MV-4-11 (cell line): ENCODE measurements at places on chromosomes 2 and 18.

DNA sequence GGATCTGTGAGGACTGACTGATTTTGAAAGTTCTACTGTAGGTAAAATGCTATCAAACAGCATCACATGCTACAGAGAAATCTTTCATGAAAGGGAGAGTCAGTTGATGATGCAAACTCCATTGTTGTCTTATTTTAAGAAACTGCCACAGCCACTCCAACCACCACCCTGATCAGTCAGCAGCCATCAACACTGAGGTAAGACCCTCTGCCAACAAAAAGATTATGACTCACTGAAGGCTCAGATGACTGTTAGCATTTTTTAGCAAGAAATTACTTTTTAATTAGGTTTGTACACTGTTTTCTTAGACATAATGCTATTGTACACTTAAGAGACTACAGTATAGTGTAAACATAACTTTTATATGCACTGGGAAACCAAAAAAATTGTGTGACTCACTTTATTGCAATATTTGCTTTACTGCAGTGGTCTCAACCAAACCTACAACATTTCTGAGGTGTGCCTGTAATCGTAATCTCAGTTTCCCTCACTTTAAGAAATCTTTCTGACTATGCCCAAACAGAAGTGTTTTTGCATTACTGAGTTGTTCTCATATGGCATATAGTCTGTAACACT is 42.8 kb downstream of the METTL8 start:
- DNase-seq = peak; percentile 45

DNA sequence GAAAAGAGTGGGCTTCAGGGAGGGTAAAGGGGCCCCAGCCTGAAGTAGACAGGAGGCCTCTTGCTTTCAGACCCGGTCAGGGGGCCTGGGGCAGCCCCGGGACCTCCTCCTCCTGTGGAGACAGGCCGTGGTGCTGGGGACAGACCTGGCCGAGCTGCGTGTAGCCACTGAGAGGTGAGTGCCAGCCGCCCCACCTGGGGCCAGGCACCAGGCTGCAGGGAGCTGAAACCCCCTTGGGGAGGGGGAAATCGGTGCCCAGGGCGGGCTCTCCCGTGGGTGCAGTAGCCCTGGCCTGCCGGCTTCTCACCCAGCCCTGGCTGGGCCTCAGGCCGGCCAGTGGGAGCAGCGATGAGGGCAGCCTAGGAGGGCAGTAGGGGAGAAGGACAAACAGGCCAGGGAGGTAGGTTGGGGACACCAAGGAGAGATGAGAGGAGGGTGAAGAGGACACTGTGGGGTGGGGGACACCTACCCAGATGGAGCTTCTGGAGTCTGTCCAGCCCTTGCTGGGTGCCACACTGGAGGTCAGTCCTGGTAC is 24.0 kb downstream of the CROCC2 start:
- no peak for DNase-seq

- DNase-seq = no peak
Measured at GRCh38 chr2:56217106-56217505, 33.3 kb downstream of the CCDC85A start.

DNA sequence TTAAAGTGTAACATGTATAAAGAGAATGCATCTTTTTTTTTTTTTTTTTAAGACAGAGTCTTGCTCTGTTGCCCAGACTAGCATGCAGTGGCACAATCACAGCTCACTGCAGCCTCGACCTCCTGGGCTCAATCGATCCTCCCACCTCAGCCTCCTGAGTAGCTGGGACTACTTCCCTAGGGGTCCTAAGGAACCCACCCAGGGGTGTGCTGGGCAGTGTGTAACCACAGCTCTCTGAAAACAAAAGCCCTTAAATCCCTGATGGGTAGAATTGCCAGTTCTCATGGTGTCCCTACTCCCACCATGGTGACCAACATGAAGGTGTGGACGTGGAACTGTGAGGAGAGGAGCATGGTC is 105.6 kb upstream of the ST3GAL5 start:
- no peak for DNase-seq

- no peak for DNase-seq
Measured at GRCh38 chr2:241218131-241219029, 29.9 kb downstream of the ANO7 start.

DNA sequence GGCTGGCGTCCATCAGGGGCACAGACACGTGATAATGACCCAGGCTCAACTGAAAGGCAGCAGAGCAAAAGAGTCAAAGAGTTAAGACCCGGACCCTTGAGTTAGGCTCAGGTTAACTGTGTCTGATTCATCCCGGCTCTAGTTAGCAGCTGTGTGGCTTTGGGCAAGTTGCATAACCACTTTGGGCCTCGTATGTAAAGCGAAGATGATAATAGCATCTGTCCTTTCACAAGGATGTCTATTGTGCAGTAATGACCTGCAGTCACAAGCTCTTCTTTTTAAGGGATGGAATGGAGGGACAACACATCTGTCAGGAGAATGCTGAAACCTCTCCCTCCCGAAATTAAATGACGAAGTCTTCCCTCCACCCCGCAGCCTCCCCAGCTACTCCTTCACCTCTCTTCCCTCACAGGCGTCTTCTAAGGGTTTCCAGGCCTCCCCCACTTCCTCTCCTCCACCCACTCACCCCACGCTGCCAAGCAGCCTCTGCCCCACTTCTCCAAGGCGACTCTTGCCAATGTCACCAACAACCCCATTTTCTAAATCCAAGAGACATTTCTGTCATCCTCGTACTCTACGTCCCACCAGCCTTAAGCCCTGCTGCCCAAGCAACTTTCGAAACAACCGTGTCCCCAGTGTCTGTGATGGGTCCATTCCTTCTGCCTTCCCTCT is 135.1 kb upstream of the ID2 start:
- DNase-seq = peak; percentile 94

GRCh38 chr2:37634914-37635503 is 36.4 kb downstream of the CDC42EP3 start:
- DNase-seq = no peak

- DNase-seq = no peak
Measured at GRCh38 chr2:177312562-177312961, 48.0 kb upstream of the NFE2L2 start.

DNA sequence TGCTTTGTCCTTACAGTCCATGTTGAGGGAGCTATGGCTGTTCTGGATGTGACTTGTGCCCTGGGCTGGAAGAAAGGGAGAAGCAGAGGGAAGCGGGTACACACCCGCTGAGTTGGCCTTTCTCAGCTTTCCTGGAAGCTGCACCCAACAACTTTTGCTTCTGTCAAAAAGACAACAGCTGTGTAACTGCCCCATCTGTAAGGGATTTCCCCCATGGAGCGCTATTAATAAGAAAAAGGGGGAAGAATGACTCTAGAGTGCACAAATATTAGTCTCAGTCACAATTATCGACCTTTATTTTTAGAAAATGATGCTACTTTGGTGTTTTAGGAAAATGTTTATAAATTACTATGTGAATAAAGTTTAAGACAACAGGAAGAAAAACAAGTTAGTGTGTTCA is 368.3 kb downstream of the RAD51AP2 start:
- no peak for DNase-seq

- DNase-seq = no peak
Measured at GRCh38 chr2:28174211-28174610, 218.4 kb upstream of the FOSL2 start.

DNA sequence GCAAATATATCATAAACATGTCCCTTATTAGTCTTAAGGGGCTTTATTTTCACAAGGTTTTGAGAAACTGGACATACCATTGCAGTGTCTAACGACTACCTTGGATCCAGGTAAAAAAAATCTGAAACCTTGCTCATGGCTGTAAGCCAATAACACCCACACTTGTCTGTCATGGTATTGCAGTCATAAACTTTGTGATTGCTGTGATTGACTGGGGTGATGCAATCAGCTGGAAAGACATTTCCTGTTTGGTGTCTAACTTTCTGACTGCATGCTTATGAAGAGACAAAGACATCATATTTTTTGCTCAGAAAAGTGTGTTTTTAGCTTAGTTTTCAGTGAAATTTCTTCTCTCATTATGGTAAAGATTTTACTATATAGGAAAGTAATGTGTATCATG is 635.0 kb downstream of the TSN start:
- no peak for DNase-seq

- DNase-seq = no peak
Measured at GRCh38 chr2:122739732-122740593, 984.5 kb downstream of the TSN start.

DNA sequence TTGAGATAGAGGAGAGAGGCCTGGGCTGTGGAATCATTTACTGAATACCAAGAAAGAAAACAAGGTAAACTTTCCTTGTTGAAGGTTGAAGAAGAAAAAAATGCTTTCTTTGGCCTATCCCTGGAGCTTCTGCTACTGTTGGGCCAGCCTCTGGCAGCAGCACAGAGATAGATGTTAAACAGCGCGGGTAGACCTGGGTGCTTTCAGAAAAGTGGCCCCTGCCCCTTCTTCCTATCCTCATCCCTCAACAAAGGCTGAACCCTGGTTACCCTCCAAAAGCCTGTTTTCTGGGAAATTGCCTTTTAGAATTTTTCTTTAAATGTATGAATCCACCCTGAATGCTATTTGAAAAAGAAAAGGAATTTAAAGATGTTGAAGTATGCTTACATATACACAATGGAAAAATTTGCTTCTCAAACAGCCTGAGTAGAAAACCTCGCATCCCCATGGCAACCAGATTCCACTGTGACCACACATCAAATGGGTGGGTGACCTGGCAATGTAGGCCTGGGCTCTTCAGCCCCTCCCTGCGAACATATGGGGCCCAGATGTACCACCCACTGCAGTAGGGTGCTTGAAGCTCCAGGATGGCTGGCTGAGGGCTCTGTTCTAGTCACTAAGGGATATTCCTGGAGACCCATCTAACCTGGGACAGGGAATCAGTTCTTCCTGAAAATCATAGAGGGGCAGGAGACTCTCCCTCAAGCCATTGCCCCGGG is 23.4 kb upstream of the CHRNA1 start:
- DNase-seq = no peak

DNA sequence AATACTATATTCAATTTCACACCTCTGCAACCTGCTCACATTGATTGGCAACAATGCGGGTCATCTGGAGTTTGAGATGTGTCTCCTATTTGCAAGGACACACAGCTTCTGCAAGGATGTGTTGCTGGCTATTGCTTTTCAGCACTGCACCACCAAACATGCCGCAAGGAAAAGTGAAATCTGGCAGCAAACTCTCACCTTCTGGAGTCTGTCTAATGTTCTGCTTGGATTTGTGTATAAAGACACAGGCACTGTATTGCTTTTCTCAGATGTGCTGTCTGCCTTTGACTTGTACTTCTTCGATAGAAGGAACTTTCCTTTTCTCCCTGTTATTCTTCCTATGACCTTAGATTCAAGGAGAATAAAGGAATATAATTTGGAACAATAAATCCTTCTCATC is 138.6 kb upstream of the EPHA4 start:
- DNase-seq = no peak
